CD4-positive, alpha-beta T cell (primary cell): ENCODE measurements at places on chromosomes 2 and 18.

GRCh38 chr2:160715428-160715827 is 221.8 kb upstream of the RBMS1 start:
- no peaks in the 10 kb centered on the region for H3K36me3 ChIP-seq
- no peaks in the 10 kb centered on the region for H3K27me3 ChIP-seq
- no peak overlapping the region for H3K4me3 ChIP-seq
- no peak for DNase-seq

- H3K27me3 ChIP-seq = no peaks in the 10 kb centered on the region
- no peak overlapping the region for H3K4me3 ChIP-seq
- peaks cover 76% of the 10 kb centered on the region for H3K36me3 ChIP-seq
- DNase-seq = no peak
Observed at GRCh38 chr18:24089076-24089475, 49.8 kb upstream of the CABYR start.

- H3K36me3 ChIP-seq = no peaks in the 10 kb centered on the region
- no peak overlapping the region for H3K4me3 ChIP-seq
- no peak for DNase-seq
Observed at GRCh38 chr2:149098701-149099100, 60.2 kb downstream of the LYPD6B start.

DNA sequence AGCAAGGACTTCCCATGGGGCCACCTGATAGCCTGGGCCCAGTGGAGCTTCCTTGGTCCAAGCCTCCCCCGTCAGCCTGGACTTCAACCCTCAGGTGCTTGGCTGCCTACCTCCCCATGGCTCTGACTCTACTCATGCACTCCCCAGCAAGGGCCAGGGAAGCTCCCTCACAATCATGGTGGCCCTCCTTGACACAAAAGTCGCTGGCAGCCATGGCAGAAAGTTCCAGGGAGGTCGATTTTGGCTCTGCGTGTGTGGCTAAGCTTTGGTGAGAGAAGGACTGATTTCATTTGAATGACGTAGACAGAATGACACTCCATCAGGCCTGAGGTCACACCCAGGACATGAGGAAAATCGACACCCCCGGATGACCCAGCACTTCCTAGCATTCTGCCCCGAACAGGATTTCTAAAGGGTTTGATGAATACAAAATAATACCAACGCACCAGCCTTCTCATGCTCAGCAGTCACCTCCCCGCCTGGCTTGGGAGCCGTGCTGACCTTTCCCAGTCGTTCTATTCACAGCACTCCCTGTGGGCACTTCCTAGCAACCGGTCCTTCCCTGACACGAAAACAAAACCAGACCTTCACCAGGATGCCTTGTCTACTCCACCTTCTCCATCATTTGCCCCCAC is 52.7 kb downstream of the LBH start:
- no peak overlapping the region for H3K27ac ChIP-seq
- H3K4me3 ChIP-seq = no peak overlapping the region
- peaks cover 10% of the 10 kb centered on the region for H3K4me1 ChIP-seq
- H3K36me3 ChIP-seq = no peaks in the 10 kb centered on the region
- no peak for DNase-seq

DNA sequence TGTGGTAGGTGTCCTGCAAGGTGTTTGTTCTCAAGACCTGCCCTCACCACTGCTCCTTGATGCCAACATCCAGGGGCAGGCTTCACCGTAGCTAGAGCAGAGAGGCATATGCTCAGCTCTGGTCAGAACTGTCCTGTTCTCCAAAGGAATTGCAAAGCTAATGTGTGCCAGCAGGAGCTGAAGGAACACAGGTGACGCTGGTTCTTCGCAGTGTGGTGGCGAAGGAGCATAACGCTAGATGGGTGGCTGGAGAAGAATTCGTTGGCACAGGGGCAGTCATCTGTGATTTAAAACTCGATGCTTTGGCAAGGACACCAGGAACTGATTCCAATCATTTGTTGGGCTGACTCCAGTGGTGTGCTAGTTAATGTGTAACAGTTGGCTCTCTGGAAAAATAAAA is 11.4 kb upstream of the PER2 start:
- H3K27ac ChIP-seq = no peak overlapping the region
- DNase-seq = no peak
- no peaks in the 10 kb centered on the region for H3K4me1 ChIP-seq
- no peak overlapping the region for H3K4me3 ChIP-seq
- H3K36me3 ChIP-seq = no peaks in the 10 kb centered on the region

DNA sequence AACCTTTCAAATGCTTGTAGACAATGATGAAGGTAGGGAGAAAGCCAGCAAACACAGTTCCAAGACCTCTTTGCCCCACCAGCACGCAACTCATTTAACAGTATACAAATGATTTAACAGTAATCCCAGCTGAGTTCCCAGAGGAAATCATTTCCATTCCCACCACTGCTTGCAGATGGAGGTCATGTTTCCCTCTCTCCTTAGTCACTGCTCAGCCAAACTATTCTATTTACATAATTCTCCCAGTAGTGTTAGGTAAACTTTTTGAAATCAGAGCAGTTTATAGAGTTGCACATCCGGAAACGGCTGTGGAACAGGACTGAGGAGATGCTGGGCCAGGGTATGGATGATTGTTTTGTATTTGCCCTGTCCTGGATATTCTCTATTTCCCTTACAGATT is 328.5 kb downstream of the FIGN start:
- H3K27me3 ChIP-seq = no peaks in the 10 kb centered on the region
- H3K4me1 ChIP-seq = no peaks in the 10 kb centered on the region
- no peaks in the 10 kb centered on the region for H3K36me3 ChIP-seq

GRCh38 chr18:48575658-48576456 is 37.0 kb downstream of the CTIF start:
- no peaks in the 10 kb centered on the region for H3K27me3 ChIP-seq
- no peaks in the 10 kb centered on the region for H3K4me1 ChIP-seq
- no peaks in the 10 kb centered on the region for H3K36me3 ChIP-seq
- no peak overlapping the region for H3K4me3 ChIP-seq
- DNase-seq = no peak
